ENCODE measurements at places on chromosomes 4 and X. TPM values are rescaled to one million over a fixed set of nuclear protein-coding genes. Genes with fewer than 3 reads are reported as not detected.

GRCh38 chr4:181224852-181225251 is 1018.4 kb upstream of the TENM3 start:
- no peak overlapping the region for H3K4me3 ChIP-seq
- no peaks in the 10 kb centered on the region for H3K36me3 ChIP-seq
- H3K4me1 ChIP-seq = no peaks in the 10 kb centered on the region
- H3K27ac ChIP-seq = no peak overlapping the region
- no peak for DNase-seq
- H3K27me3 ChIP-seq = no peaks in the 10 kb centered on the region

PPID gene
- total RNA-seq = 18.3 TPM

DNA sequence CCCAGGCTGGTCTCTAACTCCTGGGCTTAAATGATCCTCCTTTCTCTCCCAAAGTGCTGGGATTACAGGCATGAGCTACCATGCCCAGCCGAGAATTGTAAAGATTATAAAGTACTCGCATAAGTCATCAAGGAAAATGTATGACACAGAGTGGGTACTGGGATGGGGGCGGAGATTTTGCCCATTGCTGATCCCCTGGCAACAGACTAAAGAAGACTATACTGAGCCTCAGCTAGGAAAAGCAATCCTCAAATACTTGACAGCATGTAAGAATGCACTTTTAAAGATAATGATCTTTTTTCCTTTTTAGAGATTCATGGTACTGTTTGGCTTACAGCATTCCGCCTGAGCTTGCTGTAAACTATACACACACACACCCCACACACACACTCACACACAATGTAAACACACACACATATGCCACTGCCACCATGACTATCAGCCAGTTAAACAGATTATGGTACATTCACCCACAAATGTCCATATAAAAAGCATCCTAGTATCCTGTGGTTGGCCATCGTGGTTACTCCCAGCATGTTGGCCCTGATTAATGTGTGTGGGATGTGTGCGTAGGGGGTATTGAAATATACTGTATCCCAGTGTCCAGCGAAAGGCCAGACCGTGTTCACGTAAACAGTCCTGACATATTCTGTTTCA is 113.0 kb downstream of the AMELX start:
- no peaks in the 10 kb centered on the region for H3K36me3 ChIP-seq
- H3K4me3 ChIP-seq = no peak overlapping the region
- H3K27ac ChIP-seq = no peak overlapping the region
- no peak for DNase-seq

DNA sequence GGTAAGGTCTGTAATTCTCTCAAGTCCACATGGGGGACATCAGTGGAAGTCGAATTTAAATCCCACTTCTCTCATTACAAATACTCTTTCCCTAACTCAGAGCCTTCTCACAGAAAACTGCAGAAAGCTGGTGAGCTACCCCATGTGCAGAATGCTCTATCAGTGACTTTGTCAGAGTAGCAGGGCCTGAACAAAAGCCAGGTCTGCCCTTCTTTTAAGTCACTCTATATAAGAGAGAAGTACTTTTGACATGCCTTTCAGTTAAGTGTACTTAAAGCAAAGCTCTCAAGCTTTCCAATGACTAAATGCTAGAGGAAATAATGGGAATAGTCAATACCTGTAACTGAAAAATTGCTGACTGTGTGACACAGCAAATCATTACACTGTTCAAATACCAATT is 323.1 kb downstream of the KCNIP4 start:
- no peaks in the 10 kb centered on the region for H3K4me1 ChIP-seq
- DNase-seq = no peak
- no peak overlapping the region for H3K27ac ChIP-seq
- H3K36me3 ChIP-seq = no peaks in the 10 kb centered on the region
- H3K27me3 ChIP-seq = no peaks in the 10 kb centered on the region

ZNF711 gene
- 1.2 TPM for total RNA-seq

- no peak for DNase-seq
- no peak overlapping the region for H3K27ac ChIP-seq
- no peaks in the 10 kb centered on the region for H3K36me3 ChIP-seq
- H3K4me3 ChIP-seq = no peak overlapping the region
- H3K27me3 ChIP-seq = no peaks in the 10 kb centered on the region
- peaks cover 13% of the 10 kb centered on the region for H3K4me1 ChIP-seq
These were observed 3.9 kb upstream of the SAT1 start for GRCh38 chrX:23779025-23779424.

- H3K4me3 ChIP-seq = no peak overlapping the region
- no peak for DNase-seq
- H3K4me1 ChIP-seq = no peaks in the 10 kb centered on the region
These were observed 11.3 kb upstream of the CD99 start for GRCh38 chrX:2679534-2680485.

CHST7 gene
- 19.5 TPM for total RNA-seq

MAGEA2B gene
- total RNA-seq = not detected

All from CD4-positive, CD25-positive, alpha-beta regulatory T cell (primary cell).